HEK293T (cell line): ENCODE measurements at places on chromosomes 2 and 18.

DNA sequence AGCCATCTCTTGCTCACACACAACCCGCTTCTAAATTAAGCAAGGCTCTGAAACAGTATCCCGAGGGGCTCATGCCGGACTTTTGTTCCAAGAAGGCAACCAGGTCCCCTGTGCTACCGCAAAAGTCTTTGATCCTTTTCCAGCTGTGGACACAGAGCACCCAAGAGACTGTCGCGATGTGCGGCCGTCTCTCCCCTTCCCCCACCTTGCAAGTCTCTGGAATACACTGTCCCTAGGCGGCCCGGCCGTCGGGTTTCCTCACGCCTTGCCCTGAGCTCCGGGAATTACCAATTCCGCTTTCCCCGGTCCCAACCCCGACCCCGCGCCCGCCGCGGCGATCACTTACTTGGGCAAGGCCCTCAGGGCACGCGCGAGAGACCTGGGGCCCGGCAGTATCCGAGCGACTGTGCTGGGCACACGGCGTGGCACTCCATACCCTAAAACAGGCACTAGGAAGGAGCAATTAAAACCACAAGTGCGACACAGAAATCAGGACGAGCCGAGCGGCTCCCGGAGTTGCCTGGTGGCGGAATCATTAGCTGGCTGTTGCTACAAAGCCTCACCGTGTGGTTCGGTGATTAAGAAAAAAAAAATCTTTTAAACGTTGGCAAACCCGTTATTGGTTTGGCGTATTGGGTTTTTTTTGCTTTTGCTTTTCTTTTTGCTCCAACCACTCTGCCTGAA is 2.2 kb upstream of the DLX1 start:
- no peak for DNase-seq

- peak; percentile 45 for DNase-seq
Measured at GRCh38 chr2:71560638-71561011, 107.3 kb downstream of the DYSF start.

DNA sequence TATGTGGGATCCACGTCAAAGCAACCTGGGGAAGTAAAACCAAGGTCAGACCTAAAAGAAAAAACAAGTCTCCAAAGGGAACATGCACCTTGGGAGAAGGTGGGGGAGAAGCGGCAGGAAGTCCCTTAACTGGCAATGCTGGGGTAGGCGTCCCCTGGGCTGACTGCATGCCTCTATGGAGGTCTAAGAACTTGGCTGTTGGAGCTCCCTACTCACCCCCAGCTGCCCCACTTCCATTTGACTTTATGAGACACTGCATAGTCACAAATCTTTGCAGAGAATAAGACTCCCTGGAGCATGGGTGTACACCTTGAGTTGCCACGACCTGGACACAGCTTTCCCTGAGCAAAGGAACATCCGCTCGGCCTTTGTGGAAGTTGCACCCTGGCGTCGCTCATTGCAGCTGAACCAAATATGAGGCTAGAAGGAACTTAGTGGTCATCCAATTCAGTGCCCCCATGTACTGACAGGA is 2.8 kb downstream of the CAPN14 start:
- DNase-seq, result no peak

- DNase-seq, result no peak
Measured at GRCh38 chr2:174667250-174667860, 69.8 kb upstream of the WIPF1 start.

- DNase-seq, result no peak
Measured at GRCh38 chr2:3965953-3966352, 262.6 kb downstream of the DCDC2C start.
